ENCODE measurements at places on chromosomes 5 and 9. TPM values are rescaled to one million over a fixed set of nuclear protein-coding genes. Genes with fewer than 3 reads are reported as not detected.

SPINK6 gene
- total RNA-seq, result not detected

NDOR1 gene
- 3.4 TPM for total RNA-seq

MLANA gene
- total RNA-seq, result not detected

PCDHA1 gene
- total RNA-seq, result 6.6 TPM

ZBED3 gene
- total RNA-seq, result 3.2 TPM

ELAVL2 gene
- 196 TPM for total RNA-seq

SKP2 gene
- 13.5 TPM for total RNA-seq

TLR4 gene
- total RNA-seq, result 3.9 TPM

TRAF1 gene
- total RNA-seq, result 2.0 TPM
